ENCODE measurements at places on chromosomes 12 and 14.

DNA sequence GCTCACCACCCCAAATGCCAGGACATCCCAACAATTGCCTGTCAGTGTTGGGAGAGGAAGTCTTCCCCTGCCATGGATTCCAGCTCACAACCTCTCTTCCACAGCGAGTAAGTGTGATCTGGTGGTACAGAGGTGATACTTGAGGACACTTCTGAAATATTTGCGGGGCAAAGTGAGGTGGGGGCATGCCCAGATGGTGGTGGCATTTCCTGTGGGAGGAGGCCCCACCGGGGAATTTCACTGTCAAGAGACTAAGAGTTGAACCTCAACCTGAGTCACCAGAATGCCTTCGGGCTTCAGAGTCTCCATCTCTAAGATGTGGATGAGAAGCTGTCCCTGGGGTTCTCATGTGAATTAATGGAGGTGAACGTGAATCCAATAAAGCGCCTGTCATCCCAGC is 122.3 kb upstream of the RFLNA start:
- DNase-seq, result no peak

- no peak for DNase-seq
Measured at GRCh38 chr14:23128969-23129758, 10.1 kb upstream of the CEBPE start.

DNA sequence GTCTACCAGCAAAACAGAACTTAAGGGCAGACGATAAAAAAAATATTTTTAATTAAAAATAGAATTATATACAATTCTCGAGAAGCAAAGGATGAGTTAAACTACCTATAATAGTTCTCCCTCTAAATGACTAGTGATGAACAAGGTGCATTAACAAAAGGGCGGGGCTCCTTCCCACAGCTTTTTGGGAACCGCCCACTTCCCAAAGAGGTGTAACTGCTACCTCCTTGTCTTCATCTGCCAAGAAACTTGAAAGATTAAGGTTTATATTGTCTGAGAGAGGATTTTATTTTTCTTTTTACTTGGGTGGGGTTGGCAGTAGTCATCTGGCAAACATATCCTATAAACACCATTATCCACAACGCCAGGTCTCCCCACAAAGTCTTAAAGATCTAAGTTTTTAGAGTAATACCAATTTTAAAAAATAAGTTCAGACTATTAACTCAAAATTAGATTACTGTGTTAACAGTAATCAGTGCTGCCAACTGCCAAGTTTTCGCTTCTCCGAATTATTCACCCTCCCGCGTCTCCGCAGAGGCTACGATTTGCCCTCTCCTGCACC is 938 bp downstream of the RALGAPA1 start:
- DNase-seq, result no peak

DNA sequence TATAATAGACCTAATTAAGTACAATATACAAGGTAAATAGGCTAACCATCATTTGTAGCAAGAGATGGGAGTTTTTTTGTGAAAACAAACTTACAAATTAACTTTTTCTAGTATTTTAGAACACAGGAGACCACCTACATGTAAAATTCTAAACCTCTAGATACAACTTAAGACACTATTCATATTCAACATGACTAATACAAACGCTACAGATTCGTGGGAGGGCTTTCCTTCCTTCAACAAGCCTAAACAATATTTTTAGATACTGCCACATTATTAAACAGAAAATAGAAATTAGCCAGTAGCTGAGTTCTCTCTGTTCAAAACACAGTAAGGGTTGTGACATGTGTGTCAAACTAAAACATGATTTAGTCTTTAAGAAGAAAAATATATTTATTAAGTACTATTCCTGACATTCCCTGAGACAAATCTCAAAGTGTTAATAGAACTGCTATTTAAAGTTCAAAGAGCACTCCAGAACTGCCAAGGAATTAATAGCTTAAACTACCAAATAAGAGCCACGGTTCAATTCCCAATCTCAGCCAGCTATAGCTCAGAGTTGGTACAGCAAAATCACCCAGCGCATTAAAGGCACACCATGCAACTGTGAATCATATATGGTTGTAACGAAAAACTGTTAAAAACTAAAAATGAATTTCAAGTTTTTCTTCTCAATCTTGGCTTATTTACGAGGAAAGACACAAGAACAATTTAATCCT is 10.7 kb downstream of the MED13L start:
- no peak for DNase-seq

- no peak for DNase-seq
Measured at GRCh38 chr14:24986206-24986893, 63.6 kb downstream of the STXBP6 start.

GRCh38 chr12:114858388-114859146 is 174.6 kb upstream of the TBX3 start:
- DNase-seq, result no peak

GRCh38 chr14:51547260-51547659 is 104.5 kb upstream of the FRMD6 start:
- no peak for DNase-seq

- no peak for DNase-seq
Measured at GRCh38 chr12:20507711-20508110, 139.4 kb downstream of the PDE3A start.

DNA sequence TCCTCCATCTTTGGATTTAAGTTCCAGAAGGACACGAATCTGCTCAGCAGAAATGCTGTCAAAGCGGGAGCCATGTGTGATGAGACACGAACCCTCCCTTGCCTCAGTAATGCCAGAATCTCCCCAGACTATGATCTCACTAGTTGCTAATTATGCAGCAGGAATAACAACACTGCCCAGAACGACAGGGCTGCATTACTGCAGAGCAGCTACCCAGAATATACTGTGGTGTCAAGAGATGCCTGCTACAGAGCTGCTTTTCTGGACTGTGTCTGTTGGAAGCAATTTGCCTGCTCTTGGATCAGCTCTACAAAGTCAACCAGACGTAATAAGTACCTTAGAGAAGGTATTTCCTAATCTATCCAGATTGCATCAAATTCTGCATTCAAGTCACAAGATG is 5.5 kb downstream of the CSRNP2 start:
- no peak for DNase-seq

- no peak for DNase-seq
Measured at GRCh38 chr12:5038781-5039311, 4.8 kb upstream of the KCNA5 start.

DNA sequence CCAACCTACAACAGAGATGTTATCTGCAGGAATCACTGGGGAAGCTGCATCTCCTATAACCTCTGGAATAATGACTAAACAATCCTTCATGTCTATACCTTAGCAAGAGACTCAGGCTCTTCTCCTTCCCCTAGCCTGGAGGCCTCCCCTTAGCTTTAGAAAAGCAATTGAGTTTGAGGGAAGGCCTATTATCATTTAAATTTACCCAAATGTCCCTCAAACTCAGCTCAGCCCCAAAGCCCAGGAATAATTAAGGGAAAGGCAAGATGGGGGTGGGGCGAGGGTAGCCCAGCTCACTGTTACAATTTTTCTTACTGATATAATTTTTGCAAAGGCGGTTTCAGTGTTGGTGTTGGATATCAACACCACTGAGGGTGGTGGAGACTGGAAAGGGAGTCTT is 151.4 kb upstream of the EEA1 start:
- no peak for DNase-seq

- no peak for DNase-seq
Measured at GRCh38 chr12:99343960-99344359, 303.6 kb upstream of the GARIN6 start.

DNA sequence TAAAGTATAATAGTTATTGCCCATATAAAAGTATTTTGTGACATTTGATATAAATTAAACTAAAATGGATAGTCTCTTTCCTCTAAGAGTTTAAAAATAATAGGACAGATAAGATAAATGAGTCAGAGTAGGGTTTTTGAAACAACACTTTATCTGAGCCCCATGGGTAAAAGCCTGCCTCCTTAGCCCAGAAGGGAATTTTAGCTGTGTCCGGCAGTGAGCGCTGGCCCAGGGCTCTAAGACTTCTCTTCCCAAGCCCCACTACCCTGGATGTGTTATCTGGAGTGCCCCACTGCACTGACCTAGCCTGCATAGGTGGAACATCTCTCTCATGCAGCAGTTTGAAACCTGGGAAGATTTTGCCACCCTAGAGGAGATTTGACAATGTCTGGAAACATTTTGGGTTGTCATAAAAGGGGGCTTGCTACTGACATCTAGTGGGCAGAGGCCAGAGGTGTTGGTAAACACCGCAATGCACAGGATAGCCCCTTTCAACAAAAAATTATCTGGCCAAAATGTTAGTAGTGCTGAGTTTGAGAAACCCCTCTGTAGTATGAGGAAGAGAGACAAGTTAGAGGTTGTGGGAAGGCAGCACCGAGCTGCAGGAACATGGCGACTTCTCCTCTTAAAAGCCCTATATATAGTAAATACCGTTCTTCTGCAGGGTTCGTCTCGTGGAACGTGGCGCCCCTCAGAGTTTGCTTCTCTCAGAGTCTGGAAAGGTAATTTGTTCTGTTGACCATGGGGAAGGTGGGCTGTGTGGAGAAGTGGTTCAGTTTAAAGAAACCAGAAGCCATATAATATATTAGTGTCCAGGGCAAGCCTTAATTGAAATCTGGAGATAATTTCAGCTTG is 29.3 kb upstream of the ATF1 start:
- DNase-seq, result no peak

DNA sequence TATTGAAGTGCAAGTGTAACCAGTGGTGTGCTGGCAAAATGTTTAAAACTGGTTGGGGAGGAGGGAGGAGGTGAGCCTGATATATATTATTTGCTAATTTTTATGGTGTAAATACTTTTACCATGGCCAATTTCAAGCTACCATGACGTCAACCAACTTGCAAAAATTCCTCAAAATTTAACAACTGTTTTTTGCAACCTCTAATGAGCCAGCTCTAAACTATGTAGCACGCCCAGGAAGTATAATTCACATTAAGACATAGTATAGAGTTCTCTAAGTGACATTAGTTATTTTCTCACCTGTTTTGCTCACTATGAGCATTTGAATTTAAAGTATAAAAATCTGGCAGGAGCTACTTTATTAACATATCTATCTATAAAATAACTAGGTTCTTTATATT is 41.4 kb downstream of the ATL1 start:
- no peak for DNase-seq

- no peak for DNase-seq
Measured at GRCh38 chr14:32900547-32900946, 38.1 kb upstream of the NPAS3 start.

GRCh38 chr12:131432532-131433260 is 278.2 kb upstream of the SFSWAP start:
- DNase-seq, result no peak

DNA sequence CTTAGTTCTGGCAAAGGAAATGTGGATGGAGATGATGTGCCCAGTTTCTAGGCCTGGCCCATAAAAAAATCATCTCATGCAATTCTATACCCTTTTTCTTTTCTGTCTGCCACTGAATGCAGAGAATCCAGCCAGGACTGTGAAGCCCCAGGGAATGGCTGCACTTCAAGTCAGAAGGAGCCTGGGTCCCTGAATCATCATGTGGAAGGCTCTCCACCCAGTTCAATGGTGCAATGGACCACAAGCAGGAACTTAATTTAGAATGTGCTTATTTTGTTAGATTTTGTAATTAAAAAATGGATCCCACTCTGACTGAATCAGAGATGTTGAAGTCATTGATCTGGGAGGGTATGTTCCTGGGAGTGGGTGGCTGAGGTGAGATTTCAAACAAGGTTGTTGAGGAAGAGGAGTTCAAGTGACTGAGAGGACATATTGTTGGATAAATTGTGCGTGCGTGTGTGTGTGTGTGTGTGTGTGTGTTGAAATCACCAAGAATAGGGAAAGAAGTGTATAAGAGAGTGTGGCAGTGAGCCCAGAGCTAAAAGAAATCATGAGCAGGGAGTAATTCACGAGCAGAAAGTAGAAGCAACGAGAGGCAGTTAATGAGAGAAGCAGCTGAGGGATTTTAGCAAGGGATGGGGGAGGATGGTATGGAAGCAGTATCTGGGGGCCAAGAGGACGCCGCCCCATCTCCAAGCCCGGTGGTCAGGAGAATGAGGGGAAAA is 125.4 kb downstream of the TMX1 start:
- DNase-seq, result no peak

DNA sequence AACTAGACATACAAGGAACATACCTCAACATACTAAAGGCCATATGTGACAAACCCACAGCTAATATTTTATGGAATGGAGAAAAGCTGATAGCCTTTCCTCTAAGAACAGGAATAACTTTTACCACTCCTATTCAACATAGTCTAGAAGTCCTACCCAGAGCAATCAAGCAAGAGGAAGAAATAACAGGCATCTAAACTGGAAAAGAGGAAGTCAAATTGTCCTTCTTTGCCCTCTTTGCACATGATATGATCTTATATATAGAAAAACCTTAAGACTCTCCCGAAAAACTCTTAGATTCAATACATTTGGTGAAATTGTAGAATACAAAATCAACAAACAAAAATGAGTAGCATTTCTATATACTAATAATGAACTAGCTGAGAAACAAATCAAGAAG is 110.0 kb downstream of the ATP23 start:
- DNase-seq, result no peak

DNA sequence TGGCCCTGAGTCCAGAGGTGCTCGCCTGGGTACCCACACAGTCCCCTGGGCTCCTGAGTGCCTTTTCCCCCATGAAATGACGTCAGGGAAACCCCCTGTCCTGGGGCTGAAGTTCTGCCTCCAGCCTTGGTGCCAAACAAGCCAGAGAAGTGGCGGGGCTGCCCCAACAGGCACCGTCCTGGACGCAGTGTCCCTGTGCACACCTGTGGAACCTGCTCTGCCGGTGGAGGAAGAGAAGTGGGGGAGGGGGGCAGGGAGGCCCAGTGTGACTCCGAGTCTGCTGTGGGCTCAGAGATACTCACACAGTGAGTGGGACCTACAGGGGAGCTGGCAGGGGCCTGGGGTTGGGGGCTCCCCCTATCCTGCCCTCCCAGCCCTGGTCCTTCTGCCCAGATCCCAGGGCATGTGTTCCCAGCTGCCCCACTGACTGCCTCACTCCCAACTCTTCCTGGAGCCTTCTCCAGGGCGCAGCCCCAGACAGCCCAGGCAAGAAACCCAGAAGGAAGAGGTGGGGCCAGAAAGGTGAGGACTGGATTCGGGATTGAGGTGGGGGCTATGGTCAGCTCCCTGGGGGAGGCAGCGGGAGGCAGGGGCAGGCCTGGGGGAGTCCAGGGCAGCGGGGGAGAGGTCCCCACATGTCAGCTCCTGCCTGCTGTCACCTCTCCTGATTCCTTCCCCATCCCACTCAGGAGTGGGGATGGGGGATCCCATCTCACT is 24.7 kb downstream of the CCDC85C start:
- no peak for DNase-seq

DNA sequence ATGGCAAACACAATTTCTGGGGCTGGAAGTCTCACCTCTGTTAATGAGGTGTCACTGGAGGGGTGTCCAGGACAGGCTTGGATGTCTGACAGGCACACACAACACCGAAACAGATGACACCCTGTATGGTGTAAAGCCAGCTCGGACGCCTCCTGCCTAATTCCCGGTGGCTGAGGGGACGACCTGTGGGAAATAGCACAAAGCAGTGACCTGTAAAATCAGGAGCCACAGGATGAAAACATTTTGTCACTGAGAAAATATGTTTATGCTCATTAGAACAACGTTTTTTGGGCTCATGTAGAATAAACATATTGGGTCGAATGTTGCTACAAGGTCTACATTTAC is 285.0 kb upstream of the RTL1 start:
- DNase-seq, result no peak

GRCh38 chr14:76780875-76781647 is 19.8 kb downstream of the VASH1 start:
- no peak for DNase-seq

GRCh38 chr12:101946233-101946611 is 68.8 kb downstream of the DRAM1 start:
- no peak for DNase-seq

Data from activated CD4-positive, CD25-positive, alpha-beta regulatory T cell treated with anti-CD3 and anti-CD28 coated beads, Interleukin-2, amount 50 U/mL, for 72 hours (primary cell).